ENCODE measurements at places on chromosomes 5 and 9.

- no peak for DNase-seq
These were observed 66.2 kb downstream of the IZUMO3 start for GRCh38 chr9:24479361-24480059.

DNA sequence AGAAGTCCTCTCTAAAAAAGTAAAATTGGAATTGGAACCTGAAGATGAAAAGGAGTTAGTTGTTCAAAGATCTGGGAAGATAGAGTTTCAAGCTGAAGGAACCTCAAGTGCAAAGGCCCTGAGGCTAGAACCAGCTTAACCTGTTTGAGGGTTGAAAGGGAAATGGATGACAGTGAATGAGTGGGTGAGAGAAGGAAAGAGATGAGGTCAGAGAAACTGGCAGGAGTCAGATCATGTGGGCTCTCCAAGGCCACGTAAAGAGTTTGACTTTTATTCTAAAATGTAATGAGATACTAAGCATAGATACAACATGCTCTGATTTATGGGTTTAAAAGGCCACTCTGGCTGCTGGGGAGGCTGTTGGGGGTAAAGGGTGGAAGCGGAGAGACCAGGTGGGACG is 2.5 kb upstream of the RAD23B start:
- no peak for DNase-seq

DNA sequence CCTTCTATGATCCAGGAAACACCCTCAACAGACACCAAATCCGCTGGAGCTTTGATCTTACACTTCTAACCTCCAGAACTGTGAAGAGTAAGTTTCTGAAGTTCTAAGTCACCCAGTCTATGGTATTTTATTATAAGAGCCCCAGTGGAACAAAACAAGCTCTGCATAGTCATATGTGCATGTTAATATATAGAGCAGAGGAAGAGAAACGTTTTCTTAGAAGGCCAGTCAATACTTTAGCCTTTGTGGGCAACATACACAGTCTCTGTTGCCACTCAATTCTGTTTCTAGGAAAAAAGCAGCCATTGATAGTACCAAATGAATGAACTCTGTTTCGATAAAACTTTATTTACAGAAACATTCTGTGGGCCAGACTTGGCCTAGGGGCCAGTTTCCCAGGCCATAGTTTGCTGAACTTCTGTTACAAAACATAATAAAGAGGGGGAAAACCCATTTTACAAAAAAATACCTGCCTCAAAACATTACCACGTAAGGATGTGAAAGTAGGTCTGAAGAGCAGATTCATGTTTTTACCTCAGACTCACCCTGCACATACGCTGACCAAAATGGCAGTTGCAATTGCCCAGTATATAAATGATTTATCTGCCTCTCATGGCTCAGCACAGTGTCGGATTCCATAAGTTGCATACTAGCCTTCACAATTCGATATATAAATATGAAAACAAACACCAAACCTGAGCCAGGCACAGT is 350.5 kb downstream of the SLIT3 start:
- no peak for DNase-seq

DNA sequence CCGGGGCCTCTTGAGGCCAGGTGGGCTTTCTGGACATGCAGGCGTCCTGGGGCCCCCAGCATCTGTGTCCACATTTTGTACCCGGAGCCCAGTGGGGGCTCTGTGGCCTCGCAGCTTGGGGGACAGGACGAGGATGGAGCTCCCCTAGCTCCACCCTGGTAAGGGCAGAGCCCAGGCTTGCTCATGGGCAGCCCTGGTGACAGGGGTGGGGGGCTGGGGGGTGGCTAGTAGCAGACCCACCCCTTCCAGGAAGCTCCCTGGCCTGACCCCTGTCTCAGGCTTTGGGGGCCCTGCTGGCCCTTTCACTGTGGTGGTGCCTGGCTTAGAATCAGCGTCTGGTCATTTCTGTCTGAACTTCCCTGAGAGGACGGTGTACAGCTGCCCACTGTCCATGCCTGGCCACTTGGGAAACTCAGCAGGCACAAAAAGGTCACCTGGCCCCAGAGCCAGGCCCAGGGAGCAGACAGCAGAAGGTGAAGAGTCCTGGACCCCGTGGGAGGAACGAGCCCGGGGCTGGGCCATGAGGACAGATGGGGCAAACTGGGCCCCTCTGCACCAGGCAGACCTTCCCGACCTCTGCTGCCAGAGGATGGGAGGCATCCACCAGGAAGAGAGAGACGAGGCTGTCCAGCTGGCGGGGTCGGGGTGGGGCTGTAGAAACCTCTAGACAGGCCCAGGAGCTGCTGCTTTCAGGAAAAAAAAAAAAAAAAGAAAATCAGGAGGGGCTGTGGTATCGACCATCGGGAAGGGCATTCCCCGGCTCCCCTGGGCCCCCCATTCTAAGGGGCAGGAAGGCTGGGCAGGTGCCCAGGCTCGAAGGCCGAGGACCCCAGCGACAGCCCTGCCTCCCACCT is 52.8 kb downstream of the EXD3 start:
- DNase-seq = no peak

- DNase-seq = no peak
These were observed 71.3 kb upstream of the RAPGEF6 start for GRCh38 chr5:131706281-131706680.

- no peak for DNase-seq
These were observed 43.2 kb upstream of the NR3C1 start for GRCh38 chr5:143446535-143447226.

DNA sequence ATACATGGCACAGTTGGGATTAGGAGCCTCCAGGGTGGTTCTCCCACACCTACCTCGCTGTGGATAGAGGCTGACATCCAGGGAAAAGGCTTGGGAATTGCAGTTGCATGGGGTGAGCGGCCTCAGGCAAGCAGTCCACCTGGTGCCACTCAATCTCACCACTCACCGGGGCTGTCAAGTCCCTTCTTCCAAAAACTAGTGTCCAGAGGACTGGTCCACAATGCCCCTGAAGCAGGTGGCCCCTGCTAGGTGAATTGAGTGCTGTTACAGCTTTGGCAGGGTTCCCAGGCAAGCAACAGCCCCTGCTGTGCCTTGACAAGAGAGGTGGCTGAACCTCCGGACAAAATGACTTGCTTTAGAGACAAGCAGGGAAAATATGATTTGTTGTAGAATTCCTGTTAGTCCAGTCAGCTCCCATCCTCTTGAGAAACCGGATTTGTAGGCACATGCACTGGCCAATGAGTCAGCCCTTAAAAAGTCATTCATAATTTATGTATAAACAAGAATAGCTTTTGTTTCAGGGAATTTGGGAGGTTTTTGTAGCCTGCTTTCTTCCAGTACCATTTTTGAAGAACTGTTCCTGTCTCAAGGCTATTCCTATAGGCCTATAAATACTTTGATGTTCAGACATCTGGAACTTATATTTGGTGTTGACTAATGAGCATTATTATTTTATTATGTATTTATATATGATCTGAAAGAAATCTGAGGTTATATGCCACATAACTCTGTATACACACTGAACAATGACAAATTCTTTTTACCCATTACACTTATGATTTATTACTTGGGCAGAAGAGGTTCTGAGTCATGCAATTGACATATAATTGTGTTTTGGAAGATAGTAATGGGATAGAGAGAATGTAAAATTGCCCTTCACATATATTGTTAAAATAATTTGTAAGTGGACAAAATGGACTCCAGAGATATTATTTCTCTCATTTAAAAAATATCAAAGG is 411.1 kb downstream of the ACTL7B start:
- peak; percentile 92 for DNase-seq

DNA sequence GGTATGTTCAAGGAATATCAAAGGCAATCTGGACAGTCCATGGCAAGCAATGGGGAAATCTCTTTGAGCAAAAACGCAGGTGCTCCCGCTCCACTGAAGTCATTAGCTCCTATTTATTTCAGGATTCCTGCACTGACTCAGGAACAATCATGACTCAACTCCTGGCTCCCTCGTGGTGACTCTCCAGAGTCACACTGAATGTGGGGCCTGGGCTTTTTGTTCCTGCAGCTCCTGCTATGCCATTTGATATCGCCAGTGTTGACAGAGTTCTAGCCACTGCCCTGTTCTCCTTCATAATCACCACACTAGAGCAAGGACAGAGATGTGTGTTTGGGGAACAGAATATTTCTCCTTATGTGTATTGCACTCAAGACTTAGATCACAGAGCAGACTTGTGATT is 187.2 kb upstream of the ZNF462 start:
- DNase-seq = no peak

- DNase-seq = no peak
These were observed 311.7 kb downstream of the TRIM36 start for GRCh38 chr5:114857941-114858551.

- DNase-seq = no peak
These were observed 21.6 kb upstream of the NNT start for GRCh38 chr5:43581398-43581797.

- no peak for DNase-seq
These were observed 97.4 kb upstream of the CLINT1 start for GRCh38 chr5:157956271-157956885.

- DNase-seq = no peak
These were observed 95.8 kb upstream of the NR4A3 start for GRCh38 chr9:99725852-99726251.

- DNase-seq = no peak
These were observed 837.7 kb upstream of the ZNF608 start for GRCh38 chr5:125584140-125584520.

DNA sequence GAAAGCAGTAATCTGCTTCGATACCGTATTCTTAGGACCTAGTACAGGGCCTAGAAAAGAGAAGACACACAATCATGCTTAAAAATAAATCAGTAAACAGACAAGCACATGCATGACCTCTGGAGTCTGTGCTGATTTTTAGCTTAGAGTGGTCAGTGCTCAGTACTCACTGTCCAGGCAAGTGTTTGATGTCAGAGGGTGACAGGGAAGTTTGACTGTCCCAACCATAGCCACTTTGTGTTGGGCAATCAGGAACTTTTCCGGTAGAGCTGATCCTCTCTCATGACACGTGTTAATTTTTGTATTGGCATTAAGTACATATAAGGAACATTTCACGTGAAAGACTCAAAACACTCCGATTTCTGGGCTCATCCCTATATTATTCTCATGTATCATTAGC is 464.7 kb upstream of the KLF4 start:
- DNase-seq = no peak

DNA sequence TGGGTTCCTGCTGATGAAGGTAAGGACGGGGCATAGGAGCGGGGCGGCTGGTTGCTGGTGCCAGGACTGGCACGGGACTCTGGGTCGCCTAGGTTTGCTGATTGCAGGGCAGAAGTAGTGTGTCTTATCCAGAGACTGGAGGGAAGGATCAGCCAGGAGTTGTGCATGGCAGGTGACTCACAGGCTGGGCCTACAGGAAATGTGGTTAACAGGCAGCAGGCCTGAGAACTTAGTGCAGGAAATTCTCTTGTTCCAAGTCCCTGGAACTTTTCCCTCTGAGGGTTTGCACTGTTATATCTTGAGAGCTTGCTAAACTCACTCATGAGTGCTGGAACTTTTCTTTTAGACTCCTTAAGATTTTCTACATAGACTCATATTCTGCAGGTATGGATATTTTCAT is 95.1 kb downstream of the ANXA2R start:
- peak; percentile 74 for DNase-seq

GRCh38 chr9:88536951-88537760 is 2.2 kb downstream of the NXNL2 start:
- DNase-seq = no peak

- DNase-seq = no peak
These were observed 30.0 kb upstream of the GRIA1 start for GRCh38 chr5:153460421-153460820.

GRCh38 chr9:87606841-87607521 is 109.3 kb downstream of the DAPK1 start:
- DNase-seq = no peak

DNA sequence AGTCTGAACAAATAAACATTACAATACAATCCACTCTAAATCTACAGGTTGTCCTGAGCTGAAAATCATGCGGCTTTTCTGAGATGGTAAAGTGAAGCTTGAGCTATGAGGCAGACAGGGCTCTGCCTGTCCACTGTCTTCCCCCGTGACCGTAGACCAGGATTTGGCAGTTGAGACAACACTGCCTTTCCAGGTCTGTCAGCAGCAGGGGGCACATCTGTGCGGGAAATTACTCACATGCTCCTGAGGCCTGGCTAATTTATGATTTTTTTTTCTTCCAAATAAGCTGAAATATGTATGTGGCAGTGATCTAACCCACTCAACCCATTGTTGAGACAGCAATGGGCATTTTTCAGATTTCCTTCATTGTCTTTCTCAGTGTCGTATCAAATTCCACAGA is 307.9 kb downstream of the FBXL7 start:
- peak; percentile 66 for DNase-seq

DNA sequence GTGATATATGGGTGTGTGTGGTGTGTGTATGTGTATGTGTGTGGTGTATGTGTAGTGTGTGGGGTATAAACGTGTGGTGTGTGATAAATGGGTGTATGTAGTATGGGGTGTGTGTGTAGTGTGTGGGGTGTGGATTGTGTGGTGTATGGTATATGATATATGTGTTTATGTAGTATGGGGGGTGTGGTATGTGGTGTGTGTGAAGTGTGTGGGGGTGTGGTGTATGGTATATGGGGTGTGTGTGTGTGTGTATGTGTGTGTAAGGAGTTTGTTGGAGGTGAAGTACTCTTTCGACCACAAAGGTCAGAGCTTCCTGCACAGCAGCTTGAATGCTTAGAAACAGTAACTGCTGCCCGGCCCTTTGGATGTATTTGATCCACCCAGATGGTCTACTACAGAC is 145.2 kb upstream of the IQGAP2 start:
- no peak for DNase-seq

- no peak for DNase-seq
These were observed 84.4 kb downstream of the ZSWIM6 start for GRCh38 chr5:61416420-61416819.

DNA sequence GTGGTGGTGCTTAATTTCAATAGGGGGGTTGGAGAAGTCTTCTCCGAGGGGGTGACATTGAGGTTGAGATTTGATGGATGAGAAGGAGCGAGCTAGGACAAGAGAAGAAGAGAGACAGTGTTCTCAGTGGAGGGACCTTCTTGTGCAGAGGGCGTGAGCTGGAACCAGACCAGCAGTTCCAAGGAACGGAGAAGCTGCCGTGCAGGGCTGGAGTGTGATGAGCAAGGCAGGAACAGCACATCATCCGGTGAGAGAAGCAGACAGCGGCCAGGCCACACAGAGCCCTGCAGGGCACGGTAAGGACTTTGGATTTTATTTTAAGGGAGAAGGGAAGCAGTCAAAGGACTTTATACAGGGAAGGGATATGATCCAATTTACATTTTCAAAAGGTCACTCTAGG is 206.9 kb downstream of the MELK start:
- DNase-seq = no peak

GRCh38 chr9:136947955-136948510 is 3.0 kb downstream of the C8G start:
- DNase-seq = peak; percentile 20

- DNase-seq = no peak
These were observed 63.9 kb upstream of the TNFAIP8 start for GRCh38 chr5:119291877-119292276.

DNA sequence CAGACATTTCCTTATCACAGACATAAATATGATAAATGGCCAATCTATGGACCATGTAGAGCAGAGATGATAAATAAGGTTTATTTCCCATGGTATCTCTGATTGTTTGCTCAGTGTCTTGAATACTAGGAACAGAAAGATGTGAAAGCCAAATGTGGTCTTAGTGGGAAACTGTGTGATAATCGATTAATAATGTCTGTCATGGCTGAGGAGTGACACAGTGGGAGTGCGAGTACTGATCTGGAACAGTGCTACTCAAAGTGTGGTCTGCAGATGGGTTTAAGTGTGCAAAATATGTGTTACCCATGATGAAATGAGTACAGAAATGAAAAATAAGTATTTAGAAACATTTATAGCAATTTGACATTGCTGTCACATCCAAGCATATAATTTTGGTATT is 92.5 kb downstream of the PTTG1 start:
- DNase-seq = no peak

- DNase-seq = no peak
These were observed 68.1 kb downstream of the HMCN2 start for GRCh38 chr9:130333712-130334062.

- DNase-seq = no peak
These were observed 491.4 kb downstream of the RASEF start for GRCh38 chr9:82571540-82571939.
